ENCODE measurements at places on chromosomes 3 and 15.
A peak's percentile ranks its signal among the peaks of the same experiment; 100 is the strongest.

- DNase-seq: no peak
Observed at GRCh38 chr15:63712828-63713520, 115.8 kb downstream of the FBXL22 start.

DNA sequence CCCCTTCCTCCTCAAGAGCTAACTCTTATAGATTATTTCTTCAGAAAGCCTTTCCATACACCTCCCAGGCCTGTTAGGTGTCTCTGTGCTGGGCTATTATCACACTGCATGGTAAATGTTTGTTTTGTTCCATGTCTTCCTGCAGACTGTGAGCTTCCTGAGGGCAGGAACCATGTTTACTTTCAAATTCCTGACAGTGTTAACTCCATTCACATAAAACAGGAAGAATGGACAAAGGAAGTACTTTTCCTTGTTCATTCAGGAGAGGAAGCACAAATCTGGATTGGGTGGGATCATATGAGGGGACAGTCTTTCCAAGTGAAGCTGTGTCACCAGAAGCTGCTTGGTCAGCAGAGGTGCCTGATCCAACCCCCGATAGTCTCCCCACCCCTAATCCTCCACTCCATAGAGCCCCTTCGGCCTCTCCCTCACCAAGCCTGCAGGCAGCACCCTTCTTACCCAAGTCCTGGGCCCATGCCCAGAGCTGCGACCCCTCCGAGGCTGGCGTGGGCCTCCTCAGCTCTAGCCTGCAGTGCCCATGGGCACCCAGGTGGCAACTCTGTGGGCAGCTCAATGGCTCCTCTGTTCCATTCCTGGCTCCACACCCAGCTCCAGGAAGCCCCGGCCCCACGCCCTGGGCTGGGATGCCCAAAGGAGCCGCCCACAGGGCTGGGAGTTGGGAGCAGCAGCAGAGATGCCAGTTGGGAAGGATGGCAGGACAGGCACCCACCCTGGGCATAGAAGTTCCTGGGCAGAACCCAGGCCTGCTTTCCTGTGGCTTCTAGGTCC is 6.9 kb downstream of the SHF start:
- DNase-seq: no peak

DNA sequence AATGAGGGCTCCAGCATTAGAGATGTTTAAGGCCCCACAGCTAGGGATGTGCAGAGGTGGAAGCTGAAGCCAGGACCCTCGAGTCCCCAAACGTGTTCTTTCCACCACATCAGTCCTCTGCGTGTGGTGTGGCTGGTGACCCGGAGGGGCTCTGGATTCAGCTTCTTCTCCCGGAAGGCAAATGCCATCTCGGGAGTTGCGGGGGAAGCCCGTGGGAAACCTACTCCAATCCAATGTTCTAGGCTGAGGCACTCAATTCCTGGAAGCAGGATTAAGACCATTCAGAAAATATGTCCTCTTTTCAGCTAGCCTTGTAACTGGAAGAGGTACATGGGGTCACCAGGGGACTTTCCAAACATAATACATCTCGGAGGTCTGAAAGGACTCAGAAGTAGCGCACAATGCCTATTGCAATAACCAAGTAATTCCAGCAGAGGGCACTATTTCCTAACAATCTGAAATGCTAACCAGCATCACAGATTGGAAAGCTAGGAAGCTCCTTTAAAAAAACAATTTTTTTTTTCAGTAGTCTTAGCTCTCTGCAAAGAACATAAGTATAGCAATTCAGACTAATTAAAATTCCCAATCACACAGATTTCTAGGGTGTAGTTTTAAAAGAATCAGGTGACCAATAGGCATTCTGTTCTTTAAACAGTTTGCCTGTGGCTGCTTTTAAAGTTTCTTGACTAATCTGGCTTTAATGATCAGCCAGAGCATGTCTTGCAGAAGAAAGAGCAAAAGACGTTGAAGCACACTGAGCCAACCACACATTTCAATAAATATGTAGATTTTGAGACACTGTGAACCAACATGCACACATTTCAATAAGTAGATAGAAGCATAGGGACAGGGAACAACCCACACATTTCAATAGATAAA is 36.1 kb downstream of the BNC1 start:
- DNase-seq: peak; percentile 81

DNA sequence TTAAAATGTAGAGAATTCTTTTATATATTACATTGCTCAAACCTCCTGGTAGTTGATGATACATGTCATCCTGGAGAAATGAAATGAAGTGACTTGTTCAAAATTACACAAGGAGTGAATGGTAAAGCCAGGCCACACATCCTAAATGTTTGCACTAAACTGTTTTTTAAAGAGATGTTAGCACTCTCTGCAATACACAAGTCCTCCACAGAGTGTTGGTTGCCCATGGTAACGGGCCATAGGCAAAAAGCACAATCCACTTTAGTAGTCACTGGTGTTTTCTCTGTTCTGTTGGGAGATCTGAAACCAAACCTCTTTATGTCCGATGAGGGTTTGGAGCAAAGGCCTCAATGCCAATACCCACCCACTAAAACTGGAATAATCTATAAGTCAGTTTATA is 907.4 kb downstream of the NTRK3 start:
- DNase-seq: no peak

- peak; percentile 9 for DNase-seq
Observed at GRCh38 chr3:143035466-143036211, 34.3 kb downstream of the U2SURP start.
